ENCODE measurements at places on chromosomes 3 and 15. TPM values are rescaled to one million over a fixed set of nuclear protein-coding genes. Genes with fewer than 3 reads are reported as not detected.
A peak's percentile ranks its signal among the peaks of the same experiment; 100 is the strongest.

CDHR4 gene
- 0.32 TPM for total RNA-seq

PLCH1 gene
- 0.23 TPM for total RNA-seq

NOX5 gene
- total RNA-seq, result 0.23 TPM

TLR9 gene
- total RNA-seq, result 0.86 TPM

CLDN11 gene
- not detected for total RNA-seq

ST8SIA2 gene
- not detected for total RNA-seq

PPARG gene
- not detected for total RNA-seq

GOLGA8J gene
- total RNA-seq, result not detected

PLCB2 gene
- 91.5 TPM for total RNA-seq

DNA sequence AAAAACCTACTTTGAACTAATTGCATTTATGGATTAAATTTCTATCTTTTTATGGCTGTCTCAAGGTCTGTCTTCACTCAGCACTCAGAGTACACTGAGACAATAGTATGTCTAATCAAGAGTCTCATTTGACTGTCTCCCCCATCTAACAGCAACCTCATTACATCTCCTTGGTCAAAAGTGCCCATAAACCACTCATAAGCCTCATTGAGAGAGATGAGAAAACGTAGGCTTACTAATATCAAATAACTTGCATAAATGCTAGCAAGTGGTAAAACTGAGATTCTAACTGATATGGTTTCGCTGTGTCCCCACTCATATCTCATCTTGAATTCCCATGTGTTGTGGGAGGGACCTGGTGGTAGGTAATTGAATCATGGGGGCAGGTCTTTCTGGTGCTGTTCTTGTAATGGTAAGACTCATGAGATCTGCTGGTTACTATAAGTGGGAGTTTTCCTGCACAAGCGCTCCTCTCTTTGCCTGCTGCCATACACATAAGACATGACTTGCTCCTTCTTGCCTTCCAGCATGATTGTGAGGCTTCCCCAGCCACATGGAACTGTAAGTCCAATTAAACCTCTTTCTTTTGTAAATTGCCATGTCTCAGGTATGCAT lies 113.9 kb downstream of the TFDP2 start:
- DNase-seq, result no peak

GRCh38 chr3:46829699-46830208 lies 33.5 kb downstream of the MYL3 start:
- DNase-seq, result peak; percentile 43

- peak; percentile 13 for DNase-seq
Observed at GRCh38 chr15:40245666-40246450, 7.0 kb downstream of the PAK6 start.

DNA sequence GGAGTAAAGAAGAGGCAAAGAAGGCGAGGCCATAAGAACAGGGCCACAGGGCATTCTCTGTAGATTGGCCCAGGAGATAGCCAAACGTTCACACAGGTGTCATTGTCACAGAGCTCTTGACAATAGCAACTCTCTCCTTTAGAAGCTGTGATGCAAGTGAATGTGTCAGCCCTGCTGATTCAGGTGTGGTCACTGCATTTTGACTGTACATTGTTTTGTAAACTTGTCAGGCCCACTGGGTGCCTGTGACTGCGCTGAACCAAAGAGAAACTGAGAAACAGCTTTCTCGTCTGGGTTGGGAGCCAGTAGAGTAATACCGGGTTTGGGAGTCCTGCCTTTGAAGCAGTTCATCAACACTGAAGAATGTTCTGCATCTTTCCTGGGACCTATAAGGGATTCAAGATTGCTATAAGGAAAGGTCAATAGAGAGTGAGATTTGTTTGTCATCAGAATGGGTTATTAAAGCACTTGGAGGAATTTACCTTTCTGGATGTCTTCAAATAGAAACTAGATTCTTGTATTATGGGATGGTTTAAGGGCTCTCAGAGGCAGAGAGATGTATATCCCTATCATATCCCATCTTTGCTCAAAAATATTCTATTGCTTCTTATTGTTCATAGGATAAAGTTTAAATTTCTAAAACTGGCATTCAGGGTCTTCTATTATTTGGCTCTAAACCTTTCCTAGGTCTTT lies 45.4 kb downstream of the TMEM45A start:
- DNase-seq, result no peak

- no peak for DNase-seq
Observed at GRCh38 chr15:25832158-25832557, 31.0 kb downstream of the ATP10A start.

DNA sequence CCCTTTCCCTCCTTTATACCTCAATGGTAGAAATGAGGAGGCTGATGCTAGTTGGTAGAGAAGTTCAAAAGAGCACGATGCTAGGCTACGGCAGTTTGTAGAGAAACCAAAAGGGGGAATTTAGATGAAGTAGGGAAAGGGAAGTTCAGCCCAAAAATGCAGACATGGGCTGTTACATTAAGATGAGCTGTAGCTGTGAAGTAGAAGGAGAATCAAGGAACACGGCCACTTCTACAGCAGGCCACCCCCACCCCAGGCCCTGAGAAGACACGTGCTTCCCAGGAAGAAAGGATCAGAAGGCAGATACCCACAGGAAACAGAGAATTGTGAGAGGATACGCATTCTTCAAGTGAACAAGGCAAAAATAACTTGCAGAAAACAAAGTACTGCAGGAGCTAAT lies 2.1 kb upstream of the PARP14 start:
- DNase-seq, result no peak

DNA sequence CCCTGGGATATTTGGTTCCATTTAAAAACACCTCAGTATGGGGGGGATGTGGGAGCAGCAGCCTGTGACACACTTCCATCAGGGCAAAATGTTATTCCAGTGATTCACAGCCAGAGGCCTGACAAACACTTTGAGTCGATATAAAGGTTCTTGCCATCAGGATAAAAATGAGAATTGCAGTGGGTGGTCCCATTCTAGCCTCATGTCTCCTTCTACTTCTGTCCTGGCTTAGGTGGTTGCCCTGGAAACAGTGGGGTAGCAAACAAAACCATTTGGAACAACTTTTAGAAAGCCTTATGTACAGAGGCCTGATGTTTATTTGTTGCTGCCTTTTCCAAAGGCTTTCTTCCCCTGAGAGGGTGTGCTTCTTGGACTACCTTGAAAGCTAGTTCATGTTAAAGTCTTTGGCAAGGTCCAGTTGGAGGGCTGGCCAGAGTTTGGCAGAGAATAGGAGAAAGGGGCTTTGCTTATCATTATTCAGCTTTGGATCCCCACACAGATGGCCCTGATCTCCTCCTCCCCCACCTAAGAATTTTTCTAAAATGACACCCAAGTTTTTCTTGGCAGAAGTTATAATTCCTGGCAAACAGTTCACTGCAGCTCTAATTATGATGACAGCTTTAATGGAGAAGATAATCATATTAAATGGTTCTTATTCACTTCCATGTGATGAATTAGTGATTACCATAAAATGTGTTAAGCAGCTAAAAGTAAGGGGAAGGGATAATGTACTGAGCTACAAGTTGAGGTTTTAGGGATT lies 84.2 kb upstream of the ZNF280D start:
- no peak for DNase-seq

GRCh38 chr3:82177774-82178173 lies 416.3 kb upstream of the GBE1 start:
- DNase-seq, result no peak

DNA sequence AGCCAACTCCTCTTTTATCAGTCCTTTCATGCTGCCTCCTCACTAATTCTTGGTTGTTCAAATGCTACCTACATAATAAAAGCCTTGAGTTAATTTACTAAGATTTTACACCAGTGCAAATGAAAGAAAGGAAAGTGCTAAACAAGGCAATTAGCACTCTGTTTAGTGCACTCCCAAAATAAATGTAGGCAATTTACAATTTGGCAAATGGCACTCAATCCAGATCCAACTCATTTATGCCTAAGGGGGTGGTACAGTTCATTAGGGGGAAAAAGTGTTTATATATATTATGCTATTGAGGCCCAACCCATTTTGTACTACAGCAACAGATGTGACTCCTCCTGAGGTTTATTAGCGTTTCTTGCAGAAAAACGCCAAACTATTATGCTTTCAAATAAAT lies 370.1 kb downstream of the NR2F2 start:
- no peak for DNase-seq

- DNase-seq, result no peak
Observed at GRCh38 chr3:105177576-105177975, 189.1 kb upstream of the ALCAM start.

DNA sequence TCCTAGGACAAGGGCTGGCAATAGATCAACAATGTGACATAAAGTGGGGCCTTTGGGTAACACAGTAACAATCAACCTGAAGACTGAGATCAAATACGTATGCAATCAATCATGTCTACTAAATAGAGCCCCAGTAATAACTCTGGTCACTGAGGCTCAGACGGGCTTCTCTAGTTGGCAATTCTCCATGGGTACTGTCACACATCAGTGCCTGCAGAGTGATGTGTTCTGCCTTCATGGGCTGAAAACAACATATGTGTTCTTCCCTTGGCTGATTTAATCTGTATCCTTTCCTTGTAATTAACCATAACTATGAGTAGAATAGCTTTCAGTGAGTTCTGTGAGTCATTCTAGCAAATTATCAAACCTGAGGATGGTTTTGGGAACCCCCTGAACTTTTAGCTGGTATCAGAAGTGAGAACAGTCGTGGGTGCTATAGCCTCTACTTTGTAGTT lies 113.6 kb downstream of the TMCO5A start:
- no peak for DNase-seq

- DNase-seq, result peak; percentile 39
Observed at GRCh38 chr3:36700537-36701248, 63.7 kb downstream of the DCLK3 start.

- DNase-seq, result no peak
Observed at GRCh38 chr3:173586166-173586565, 188.6 kb downstream of the NLGN1 start.

- no peak for DNase-seq
Observed at GRCh38 chr15:73997986-73998385, 3.5 kb downstream of the PML start.

DNA sequence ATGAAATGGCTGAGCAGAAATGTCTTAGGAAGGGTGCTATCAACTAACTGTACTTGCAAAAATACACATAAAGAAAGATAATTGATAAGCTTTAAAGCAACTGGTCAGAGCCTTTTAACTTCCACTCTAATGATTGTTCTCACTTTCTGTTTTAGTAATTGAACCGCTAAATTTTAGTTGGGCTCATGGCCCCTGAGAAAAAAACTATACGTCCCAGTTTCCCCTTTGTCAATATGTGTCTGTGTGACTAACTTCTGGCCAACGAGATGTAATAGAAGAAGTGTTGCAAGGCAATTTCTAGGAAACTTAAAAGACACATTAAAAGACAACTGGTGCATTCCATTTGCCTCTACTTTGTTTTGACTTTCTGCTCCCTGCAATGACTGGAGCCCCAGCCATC lies 223.9 kb downstream of the NR1D2 start:
- DNase-seq, result no peak

- DNase-seq, result no peak
Observed at GRCh38 chr3:173103469-173103868, 37.6 kb downstream of the SPATA16 start.
